Mucosa of gallbladder (tissue), 1 donor: ENCODE measurements at places on chromosomes 6 and 20. TPM values are rescaled to one million over a fixed set of nuclear protein-coding genes. Genes with fewer than 3 reads are reported as not detected.

DNA sequence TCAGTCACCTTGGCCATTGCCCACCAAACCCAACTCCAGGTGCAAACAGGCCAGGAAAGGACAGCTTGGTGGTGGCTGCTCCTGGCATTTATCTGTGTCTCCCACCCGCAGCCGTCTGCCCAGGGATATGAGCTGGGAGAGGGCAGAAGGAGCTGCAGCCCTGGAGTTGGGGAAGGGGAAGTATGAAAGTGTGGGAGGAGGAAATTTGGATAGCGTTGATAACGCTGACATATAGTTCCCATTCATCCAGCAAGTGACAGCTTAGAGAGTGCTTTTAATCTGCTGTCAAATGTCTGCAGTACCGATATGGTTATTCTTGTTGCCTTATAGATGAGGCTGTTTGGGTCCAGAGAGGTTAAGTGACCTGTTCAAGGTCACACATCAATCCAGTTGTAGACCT lies 741 bp downstream of the KCNK16 start:
- no peak for DNase-seq

GRCh38 chr6:166570929-166571713 lies 15.4 kb downstream of the RAMACL start:
- DNase-seq = no peak

GRCh38 chr6:33860006-33860405 lies 56.2 kb upstream of the MLN start:
- DNase-seq = no peak

DNA sequence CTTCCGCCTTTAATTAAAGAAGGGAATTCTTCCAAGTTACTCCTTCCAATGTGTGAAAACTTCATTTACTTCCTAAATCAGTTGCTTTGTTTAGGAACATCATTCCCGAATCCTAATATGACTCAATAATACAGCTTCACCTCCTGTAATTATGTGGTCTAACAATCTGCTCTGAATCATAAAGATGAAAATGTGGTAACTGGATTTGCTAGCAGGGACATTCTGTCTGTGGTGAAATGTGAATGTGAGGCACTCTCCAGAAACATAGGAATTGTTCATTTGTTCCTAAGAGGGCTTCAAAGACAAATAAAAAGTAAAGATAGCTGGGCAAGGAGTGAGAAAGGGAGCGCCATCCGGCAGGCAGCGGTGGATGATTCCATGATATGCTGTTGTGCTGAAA lies 678.1 kb downstream of the KIF16B start:
- DNase-seq = no peak

The ASIP gene
- total RNA-seq = not detected

DNA sequence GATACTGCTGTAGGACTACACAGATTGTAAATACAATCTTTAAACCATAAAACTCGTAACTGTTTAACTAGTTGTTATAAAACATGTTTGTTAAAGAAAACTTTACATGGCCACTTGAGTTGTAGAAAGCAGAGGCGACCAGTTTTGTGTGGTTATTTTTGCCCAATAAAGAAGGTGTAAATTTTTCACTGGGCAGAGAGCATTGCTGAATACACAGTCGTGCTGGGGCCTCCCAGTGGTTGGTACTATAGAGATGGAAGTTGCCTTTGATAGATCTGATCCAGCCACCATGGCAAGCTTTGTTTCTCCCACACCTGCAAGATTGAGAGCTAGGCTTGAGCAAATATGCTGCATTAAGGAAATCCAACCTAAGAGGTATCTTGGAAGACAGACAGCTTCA lies 34.0 kb upstream of the YWHAB start:
- DNase-seq = no peak

DNA sequence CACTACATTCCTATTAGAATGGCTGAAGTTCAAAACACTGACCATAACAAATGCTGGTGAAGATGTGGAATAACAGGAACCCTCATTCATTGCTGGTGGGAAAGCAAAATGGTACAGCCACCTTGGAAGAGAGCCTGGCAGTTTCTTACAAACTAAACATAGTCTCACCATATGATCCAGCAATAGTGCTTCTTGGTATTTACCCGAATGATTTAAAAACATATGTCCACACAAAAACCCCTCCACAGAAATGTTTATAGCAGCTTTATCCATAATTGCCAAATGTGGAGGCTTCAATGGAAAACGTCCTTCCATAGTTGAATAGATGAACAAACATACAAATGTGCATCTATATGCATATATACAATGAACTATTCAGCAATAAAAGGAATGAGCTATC lies 330.8 kb downstream of the BTBD3 start:
- no peak for DNase-seq

- no peak for DNase-seq
These were observed 47.2 kb downstream of the PTPRA start for GRCh38 chr20:2920473-2920872.

The AGPAT1 gene
- total RNA-seq = 88.4 TPM

- peak; percentile 71 for DNase-seq
These were observed 558 bp downstream of the XKR7 start for GRCh38 chr20:31968291-31969126.

GRCh38 chr6:126941751-126942150 lies 176.7 kb upstream of the RSPO3 start:
- no peak for DNase-seq

- no peak for DNase-seq
These were observed 49.6 kb downstream of the ATXN1 start for GRCh38 chr6:16711546-16712254.
